ENCODE measurements at places on chromosomes 3 and 15.

DNA sequence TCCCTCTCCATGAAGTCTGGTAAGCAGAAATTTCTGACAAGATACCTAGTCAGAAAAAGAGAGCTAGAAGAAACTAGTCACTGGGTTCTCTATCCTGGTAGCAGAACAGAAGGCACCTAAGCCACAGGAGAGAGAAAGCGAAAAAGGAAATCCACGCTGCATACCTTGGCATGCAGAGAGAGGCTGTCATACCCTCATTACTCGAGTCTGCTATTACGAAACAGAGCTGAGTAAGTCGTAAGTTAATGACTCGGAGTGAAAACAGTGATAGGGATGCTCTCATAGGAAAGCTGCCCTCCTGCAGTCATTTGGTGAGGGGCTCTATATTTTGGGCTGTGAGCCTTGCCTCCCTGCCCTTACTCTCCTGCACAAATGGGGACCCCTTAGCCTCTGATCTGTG lies 16.2 kb downstream of the CLRN1 start:
- DNase-seq = no peak

DNA sequence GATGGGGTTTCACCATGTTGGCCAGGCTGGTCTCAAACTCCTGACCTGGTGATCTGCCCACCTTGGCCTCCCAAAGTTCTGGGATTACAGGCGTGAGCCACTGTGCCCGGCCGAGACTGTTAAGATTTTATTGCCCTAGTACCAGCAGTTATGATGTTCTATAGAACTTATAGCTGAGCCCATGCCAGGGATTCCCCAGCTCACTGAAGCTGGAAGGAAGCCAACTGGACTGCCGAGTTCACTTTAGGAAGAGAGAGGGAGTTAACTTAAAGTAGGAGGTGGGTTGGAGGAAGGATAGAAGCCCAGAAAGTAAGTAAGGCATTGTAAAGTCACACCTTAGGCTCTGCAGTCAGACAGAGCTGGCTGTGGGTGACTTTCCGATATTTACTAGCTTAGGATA lies 101.1 kb upstream of the BOC start:
- DNase-seq = no peak

GRCh38 chr15:100109486-100110035 lies 232.2 kb downstream of the ADAMTS17 start:
- DNase-seq = no peak

- DNase-seq = no peak
Observed at GRCh38 chr15:56758770-56759449, 25.6 kb upstream of the ZNF280D start.

DNA sequence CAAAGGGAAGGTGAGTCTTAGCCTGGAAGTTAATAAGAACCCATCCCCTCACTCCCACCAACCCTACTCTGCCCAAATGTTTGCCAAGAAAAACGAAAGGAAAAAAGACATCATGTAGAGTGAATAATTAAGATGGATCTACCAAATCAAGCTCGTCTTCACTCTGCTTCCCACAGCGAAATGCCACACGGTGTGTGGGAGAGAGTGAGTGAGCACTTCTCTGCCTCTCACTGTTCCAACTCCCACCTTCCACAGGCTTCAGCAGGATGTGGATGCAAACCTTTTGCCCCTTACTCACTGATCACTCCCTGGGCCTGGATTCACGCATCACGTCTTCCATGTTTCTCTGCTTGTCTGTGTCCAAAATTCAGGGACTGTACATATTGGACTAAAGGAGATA lies 85.4 kb downstream of the WDR76 start:
- no peak for DNase-seq

DNA sequence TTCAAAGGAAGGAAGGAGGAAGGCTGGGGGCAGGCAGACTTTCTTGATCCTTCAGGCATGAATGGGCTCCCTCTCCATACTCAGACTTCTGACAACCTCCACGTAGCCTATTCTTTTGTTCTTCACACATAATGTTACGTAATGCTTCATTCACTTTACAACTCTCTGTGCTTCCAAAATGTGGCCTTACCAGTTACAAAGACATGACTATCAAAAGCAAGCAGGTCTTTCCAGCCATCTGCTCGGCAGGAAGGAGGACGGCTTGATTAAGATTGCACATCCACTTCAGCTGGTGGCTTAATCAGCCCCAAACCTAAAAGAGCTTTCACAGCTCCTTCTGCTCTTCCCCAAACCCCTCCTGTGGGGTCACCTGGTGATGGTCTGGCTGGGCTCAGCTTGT lies 263.2 kb downstream of the XXYLT1 start:
- DNase-seq = no peak

GRCh38 chr3:156431334-156432124 lies 123.4 kb downstream of the SSR3 start:
- no peak for DNase-seq

DNA sequence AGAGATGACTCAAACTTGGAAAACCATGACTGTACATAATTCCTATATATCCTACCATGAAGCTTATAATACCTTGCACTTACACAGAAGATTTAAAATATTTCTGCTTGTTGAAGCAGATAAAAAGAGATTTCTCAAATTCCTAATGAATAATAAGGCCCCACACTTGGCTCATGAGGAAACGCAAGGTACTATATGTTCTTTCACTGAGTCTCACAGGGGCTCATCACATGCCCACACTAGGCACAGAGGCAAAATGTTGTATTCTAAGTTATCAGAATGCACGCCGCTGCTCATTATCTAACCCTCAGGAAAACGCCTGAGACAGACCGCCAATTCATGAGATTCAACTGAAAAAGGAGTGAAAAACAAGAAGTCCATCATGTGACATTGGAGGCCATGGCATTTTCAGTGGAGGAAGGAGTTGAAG lies 5.6 kb downstream of the MYO1E start:
- no peak for DNase-seq

DNA sequence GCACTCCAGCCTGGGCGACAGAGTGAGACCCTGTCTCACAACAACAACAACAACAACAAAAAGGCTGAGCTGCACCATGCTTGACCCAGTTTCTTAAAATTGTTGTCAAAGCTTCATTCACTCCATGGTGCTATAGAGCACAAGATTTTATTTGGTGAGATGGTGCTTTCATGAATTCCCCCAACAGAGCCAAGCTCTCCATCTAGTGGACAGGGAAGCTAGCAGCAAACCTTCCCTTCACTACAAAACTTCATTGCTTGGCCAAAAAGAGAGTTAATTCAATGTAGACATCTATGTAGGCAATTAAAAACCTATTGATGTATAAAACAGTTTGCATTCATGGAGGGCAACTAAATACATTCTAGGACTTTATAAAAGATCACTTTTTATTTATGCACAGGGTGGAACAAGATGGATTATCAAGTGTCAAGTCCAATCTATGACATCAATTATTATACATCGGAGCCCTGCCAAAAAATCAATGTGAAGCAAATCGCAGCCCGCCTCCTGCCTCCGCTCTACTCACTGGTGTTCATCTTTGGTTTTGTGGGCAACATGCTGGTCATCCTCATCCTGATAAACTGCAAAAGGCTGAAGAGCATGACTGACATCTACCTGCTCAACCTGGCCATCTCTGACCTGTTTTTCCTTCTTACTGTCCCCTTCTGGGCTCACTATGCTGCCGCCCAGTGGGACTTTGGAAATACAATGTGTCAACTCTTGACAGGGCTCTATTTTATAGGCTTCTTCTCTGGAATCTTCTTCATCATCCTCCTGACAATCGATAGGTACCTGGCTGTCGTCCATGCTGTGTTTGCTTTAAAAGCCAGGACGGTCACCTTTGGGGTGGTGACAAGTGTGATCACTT lies 2.0 kb downstream of the CCR5 start:
- DNase-seq = no peak

DNA sequence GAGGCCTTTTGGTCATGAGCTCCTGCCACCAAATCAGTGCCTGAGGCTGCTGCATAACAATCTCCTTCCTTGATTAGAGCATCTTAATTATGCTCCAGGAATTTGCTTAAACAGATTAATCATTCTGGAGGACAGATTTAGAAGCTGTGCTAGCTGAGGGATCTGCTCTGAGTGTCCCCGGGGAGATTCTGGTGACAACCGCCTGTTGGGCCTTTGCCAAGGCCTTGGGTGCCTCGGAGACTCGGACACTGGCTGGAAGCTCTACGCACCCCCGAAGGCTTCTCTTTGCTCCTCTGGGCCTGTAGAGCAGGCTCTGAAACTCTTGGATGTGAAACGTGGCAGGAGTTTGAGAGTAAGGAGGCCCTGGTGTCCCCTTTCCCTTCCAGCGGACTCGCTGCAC lies 264.1 kb downstream of the CD47 start:
- no peak for DNase-seq

GRCh38 chr3:113741620-113742019 lies 4.4 kb downstream of the NAA50 start:
- DNase-seq = no peak

- DNase-seq = no peak
Observed at GRCh38 chr15:86701611-86701963, 621.9 kb downstream of the AGBL1 start.

DNA sequence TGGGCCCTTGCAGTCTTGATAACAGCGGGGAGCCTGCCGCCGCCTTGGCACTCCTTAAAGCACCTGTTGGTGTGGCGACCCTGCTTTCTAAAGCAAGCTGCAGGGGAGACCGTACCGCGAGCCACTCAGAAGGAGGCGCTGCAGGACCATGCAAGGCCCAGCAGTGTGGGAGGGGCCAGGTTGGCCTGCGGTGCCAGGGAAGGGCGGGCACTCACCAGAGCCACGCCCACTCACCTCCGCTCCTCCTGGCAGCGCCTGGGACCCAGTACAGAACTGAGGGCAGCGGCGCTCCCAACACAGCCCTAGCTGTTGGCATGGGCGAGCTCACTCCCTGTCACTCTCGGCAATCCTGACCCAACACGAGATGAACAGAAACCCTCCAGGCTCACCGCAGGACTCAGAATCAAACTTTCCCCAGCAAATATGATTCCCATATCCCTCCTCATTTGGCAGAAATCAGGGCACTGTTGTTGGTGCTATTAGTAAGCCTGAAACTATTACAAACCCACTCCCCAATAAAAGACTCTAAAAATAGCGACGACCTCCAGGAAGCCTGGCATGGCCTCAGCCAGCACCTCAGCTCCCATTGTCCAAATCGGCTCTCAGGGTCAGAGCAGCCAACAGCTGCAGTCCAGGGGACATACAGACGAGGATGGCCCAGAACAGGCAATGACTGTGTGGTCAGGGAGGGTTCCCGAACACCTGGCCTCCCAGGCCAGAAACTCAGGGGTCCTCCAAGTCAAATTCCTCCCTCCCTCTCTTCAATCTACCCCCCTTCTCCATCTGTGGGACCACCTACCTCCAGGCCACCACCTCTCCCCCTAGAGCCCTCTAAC lies 77.2 kb downstream of the TBC1D2B start:
- DNase-seq = peak; percentile 48

DNA sequence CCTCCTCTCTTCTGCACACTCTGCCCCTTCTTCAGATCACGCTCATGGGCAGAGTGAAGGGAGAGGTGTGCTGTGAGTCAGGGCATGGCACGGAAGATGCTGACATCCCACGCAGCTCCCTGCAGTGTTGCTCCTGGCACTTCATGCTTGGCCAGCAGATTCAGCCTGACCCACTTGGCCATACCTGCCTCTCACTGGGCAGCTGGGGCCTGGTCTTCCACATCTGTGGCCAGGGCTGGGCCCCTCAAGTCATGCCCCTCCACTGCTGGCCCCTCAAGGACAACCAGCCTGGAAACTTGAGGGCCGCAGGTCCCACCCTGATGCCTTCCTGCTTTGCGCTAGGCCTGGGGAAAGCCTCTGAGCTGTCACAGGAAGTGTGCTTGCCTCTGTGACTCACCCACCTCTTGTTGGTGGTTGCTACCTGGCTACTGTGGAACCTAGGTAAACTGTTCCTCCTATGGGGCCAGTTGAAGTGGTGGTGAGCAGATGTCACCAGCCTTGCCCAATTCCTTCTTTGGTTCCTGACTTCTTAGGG lies 48.7 kb downstream of the BSN start:
- peak; percentile 23 for DNase-seq

DNA sequence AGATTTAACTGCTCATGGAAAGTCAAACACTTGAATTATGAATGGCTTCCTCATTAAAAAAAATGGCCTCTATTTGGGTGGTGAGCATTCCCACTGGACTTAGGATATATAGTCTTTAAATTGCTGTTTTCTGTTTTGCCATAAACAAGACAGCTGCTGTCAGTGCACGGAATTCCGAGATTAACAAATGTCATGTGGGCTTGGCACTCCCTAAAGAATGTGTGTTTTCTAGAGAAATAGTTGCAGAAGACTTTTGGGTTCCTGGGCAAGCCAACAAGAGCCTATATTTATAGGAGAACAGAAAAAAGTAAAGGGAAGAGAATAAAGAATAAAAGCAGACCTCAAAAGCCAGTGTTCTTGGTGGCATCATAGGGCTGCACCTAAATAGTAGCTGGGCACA lies 13.6 kb upstream of the TFG start:
- DNase-seq = no peak

DNA sequence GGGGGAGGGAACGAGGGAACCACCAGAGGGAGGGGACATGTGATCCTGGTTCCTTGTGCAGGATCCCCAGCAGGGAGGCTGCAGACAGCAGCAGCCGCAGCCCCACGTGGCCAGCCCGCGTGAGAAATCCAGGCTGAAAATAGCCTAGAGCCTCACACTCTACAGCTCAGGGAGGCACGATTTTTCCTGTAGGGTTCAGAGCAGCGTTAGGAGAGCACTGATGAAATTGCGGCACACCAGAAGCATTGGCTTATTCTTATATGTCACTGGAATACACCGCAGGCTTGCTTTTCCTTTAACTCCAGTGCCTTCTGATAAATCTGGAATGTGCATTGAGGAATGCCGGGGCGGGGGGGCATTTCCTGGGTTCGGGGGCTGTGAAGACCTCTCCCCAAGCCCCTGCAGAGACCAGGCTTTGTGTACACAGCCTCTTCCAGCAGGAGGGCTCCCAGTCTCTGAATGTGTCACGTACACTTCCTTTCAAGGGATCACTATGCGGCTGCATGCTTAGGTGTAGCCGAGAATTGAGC lies 193.0 kb downstream of the ATP10A start:
- no peak for DNase-seq

- DNase-seq = no peak
Observed at GRCh38 chr15:77716632-77717332, 84.1 kb upstream of the LINGO1 start.

DNA sequence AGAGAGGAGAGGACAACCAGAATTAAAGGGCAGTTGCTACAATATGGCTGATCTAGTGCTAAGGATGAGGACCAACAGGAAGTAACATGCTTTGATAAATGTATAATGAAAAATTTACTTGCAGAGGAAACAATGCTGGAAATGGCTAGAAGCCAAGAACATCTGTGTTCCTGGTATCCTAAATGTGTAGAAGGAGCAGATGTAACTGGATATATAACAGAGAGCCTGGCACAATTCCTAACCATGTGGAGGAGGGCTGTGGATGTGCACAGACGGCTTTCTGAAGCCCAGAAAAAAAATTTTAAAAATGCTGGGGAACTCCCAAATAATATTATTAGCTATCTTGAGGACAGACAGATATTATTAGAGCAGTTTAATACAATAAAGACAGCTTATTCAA lies 159.4 kb upstream of the GBE1 start:
- DNase-seq = no peak

- DNase-seq = no peak
Observed at GRCh38 chr3:44966795-44967278, 9.1 kb downstream of the ZDHHC3 start.

Data from activated CD8-positive, alpha-beta memory T cell treated with anti-CD3 and anti-CD28 coated beads for 48 hours (primary cell).